Activated T-cell treated with anti-CD3 and anti-CD28 coated beads for 24 hours (primary cell): ENCODE measurements at places on chromosomes 3 and 15.

GRCh38 chr3:3110749-3111361 is 681 bp upstream of the IL5RA start:
- no peak for DNase-seq

GRCh38 chr15:64156652-64157331 is 5.3 kb downstream of the SNX22 start:
- no peak for DNase-seq

DNA sequence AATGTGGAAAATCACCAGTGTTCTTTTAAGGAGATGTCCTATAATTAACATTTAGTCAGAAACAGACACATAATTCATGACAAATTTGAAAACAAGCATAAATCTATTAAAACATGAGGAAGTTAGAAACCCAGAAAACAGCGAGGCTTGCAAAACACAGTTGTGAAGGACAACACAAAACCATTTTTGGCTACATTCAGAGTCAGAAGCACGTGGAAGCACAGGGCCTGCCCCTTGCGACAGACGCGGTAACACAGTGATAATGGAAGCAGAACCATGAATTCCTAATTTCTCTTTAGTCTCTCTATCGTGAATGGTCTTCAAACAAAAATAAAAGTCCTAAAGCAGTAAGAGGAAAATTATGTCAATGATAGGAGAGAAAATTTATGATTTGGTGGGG is 12.2 kb downstream of the NCEH1 start:
- DNase-seq: no peak

DNA sequence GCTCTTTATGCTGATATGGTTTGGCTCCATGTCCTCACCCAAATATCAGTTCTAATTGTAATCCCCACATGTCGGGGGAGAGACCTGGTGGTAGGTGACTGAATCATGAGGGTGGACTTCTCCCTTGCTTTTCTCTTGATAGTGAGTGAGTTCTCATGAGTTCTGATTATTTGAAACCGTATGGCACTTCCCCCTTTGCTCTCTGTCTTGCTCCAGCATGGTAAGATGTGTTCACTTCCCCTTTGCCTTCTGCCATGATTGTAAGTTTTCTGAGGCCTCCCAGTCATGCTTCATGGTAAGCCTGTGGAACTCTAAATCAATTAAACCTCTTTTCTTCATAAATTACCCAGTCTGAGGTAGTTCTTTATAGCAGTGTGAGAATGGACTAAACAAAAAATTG is 107.6 kb downstream of the IMPG2 start:
- no peak for DNase-seq

DNA sequence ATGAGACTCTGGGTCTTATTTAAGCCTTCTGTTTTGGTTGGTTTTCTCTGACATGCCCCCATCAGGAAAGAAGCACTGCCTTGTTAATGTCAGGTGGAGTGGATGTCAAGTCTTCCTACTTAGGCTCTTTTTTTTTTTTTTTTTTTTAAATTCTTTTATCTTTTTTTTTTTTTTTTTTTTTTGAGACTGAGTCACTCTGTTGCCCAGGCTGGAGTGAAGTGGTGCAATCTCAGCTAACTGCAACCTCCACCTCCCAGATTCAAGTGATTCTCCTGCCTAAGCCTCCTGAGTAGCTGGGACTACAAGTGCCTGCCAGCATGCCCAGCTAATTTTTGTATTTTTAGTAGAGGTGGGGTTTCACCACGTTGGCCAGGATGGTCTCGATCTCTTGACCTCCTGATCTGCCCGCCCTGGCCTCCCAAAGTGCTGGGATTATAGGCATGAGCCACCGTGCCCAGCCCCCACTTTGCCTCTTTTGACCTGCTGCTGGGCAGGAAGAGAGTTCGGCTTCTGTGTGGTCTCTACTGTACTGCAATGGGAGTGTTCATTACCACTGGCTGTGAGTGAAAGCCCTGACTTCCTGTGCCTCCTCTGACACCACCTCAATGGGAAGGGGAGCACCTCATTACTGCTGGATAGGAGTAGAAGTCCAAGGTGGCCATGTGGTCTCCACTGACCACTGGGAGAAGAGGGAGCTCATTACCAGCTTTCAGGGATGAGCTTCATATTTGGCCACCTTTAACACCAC is 10.9 kb downstream of the CTDSPL start:
- no peak for DNase-seq

DNA sequence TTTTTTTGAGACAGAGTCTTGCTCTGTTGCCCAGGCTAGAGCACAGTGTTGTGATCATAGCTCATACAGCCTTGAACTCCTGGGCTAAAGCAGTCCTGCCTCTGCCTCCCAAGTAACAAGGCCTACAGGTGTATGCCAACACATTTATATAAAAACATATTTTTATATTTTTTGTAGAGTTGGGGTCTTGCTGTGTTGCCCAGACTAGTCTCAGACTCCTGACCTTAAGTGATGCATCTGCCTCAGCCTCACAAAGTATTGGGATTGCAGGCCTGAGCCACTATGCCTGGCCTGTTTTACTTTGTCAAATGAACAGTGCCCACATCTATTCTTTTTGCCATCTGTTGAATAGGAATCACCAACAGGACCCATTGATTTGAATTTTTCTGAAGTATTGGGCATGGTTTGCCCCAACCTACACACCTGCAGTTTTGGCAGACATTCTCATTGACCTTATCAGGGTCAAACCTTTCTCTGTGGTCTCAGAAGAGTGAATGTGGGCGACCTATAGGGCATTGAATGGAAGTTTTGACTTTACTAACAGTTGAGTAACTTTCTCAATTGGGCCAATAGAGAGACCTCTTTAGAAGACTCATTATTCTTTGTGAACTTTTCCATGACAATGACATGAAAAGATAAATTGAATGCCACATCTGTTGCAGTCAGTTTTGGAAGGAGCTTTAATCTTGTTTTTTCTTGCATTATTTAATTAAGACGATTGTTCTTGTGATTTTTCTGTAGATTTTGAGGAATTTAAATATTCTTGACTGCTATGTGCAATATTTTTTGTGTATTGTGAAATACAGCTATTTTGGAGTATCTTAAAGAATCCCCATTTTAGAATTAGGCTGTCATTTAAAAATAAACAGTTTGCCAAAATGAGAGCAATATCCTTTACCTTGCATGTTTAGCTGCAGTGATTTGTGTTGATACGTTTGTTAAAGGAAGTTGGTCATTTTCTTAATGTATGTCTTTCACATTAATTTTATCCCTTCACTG is 2.7 kb downstream of the IREB2 start:
- DNase-seq: no peak
